ENCODE measurements at places on chromosomes 4 and X.

DNA sequence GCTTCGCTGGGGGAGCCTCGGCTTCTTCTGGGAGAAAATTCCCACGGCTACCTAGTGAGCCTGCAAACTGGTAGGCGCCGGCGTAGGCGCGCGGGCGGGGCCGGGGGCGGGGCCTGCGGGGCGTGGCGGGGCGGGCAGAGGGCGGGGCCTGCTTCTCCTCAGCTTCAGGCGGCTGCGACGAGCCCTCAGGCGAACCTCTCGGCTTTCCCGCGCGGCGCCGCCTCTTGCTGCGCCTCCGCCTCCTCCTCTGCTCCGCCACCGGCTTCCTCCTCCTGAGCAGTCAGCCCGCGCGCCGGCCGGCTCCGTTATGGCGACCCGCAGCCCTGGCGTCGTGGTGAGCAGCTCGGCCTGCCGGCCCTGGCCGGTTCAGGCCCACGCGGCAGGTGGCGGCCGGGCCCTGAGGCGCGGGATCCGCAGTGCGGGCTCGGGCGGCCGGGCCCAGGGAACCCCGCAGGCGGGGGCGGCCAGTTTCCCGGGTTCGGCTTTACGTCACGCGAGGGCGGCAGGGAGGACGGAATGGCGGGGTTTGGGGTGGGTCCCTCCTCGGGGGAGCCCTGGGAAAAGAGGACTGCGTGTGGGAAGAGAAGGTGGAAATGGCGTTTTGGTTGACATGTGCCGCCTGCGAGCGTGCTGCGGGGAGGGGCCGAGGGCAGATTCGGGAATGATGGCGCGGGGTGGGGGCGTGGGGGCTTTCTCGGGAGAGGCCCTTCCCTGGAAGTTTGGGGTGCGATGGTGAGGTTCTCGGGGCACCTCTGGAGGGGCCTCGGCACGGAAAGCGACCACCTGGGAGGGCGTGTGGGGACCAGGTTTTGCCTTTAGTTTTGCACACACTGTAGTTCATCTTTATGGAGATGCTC is at the start of gene HPRT1:
TSS of gene HPRT1 (plus strand) at position 161 of the 857 bp plus-strand sequence. CDS start at position 308, 147 bp downstream.
- DNase-seq: peak; percentile 38

- no peak for DNase-seq
Measured at GRCh38 chrX:40444133-40444532, 136.6 kb upstream of the ATP6AP2 start.

DNA sequence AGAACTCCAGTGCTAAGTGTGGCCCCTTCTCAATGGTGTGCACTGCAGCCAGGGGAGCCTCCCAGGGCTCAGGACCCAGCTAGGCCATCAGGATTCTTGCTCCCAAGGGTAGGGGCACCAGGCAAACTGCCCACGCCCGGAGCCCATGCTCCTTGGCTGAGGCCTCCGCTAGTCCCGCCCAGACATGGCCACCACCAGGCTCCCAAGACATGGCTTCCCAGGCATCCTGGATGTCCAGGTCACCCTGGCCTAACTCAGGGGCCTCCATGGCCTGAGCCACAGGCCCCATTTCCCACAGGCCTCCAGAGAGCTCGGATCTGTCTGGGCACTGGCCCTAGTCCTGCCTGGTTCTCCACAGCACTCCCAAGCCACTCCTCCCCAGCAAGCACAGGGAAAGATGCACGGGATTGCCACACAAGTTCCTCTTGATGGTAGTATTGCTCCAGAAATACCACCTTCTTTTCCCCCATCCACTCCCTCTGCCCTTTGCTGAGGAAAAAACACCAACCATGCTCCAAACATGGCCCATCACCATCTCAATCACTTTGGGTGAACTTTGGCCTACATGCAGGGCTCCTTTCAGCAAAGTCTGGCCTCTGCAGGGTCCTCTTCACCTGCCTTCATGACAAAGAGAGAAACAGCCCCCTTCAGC is 274.7 kb upstream of the AGTR2 start:
- DNase-seq: no peak

- no peak for DNase-seq
Measured at GRCh38 chr4:28562913-28563312, 1702.3 kb downstream of the STIM2 start.

GRCh38 chr4:127174616-127175015 is 458.1 kb upstream of the INTU start:
- DNase-seq: no peak

- no peak for DNase-seq
Measured at GRCh38 chr4:336893-337142, 796 bp upstream of the ZNF141 start.

- DNase-seq: no peak
Measured at GRCh38 chrX:131881194-131881593, 141.9 kb upstream of the STK26 start.

- DNase-seq: no peak
Measured at GRCh38 chrX:154908821-154909220, 22.7 kb downstream of the F8A1 start.

GRCh38 chr4:8451440-8452182 is 11.0 kb downstream of the TRMT44 start:
- no peak for DNase-seq

- no peak for DNase-seq
Measured at GRCh38 chr4:90994851-90995574, 867.8 kb downstream of the CCSER1 start.

- no peak for DNase-seq
Measured at GRCh38 chr4:41748074-41748570, 403 bp downstream of the PHOX2B start.

- DNase-seq: no peak
Measured at GRCh38 chrX:133191739-133192039, 26.5 kb downstream of the TFDP3 start.

- DNase-seq: no peak
Measured at GRCh38 chrX:38601866-38602265, 40.5 kb downstream of the TSPAN7 start.

DNA sequence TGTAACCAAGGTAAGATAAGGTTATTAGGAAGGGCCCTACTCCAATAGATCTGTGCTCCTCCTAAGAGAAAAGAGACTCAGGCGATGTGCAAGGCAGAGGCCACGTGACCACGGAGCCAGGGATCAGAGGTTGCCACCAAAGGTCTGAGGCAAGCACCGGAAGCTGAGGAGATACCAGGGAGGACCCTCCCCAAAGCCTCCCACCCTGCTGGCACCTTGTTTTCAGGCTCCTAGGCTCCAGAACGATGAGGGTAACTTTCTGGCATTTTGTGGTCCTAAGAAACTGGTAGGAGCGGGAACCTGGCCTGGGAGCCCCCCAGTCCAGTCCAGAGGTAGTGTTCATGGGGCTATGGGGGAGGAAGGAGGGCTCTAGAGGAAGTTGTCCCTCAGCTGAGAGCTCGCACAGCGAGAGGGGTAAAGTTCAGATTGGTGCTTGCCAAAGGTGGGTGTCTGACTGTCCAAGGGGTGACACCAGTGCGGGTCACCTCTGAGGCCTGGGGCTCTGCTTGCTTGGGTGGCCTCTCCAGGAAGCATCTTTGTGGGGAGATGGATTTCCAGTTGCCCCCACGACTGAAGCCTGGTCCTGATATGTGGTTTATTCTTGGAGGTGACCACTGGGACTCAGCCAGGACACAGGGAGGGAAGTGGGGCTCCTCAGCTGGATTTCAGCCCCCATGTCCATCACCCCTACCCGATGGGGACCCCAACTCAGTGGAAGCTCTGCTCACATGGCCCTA is 7.5 kb upstream of the LETM1 start:
- no peak for DNase-seq

DNA sequence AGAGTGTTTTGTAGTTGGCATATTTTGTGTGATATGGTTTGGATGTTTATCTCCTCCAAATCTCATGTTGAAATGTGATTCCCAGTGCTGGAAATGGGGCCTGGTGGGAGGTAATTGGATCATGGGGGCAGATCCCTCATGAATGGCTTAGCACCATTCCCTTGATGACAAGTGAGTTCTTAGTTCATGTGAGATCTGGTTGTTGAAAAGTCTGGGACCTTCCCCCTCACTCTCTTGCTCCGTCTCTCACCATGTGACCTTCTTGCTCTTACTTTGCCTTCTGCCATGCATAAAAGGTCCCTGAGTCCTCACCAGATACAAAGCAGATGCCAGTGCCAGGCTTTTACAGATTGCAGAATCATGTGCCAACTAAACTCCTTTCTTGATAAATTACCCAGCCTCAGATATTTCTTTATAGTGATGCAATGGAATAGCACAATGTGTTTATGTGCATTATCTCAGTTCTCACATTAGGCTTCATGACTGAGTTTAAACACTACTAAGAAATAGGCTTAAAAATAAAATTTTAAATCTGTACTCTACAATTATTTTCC is 1348.8 kb downstream of the STIM2 start:
- no peak for DNase-seq

- no peak for DNase-seq
Measured at GRCh38 chr4:143939528-143939927, 34.2 kb upstream of the GYPE start.

GRCh38 chr4:43394976-43395375 is 502.5 kb downstream of the GRXCR1 start:
- no peak for DNase-seq

- no peak for DNase-seq
Measured at GRCh38 chr4:114383067-114383466, 215.5 kb upstream of the UGT8 start.

- no peak for DNase-seq
Measured at GRCh38 chrX:18887825-18888212, 96.1 kb downstream of the PHKA2 start.

GRCh38 chr4:70687392-70687791 is 940 bp upstream of the UTP3 start:
- no peak for DNase-seq

- DNase-seq: no peak
Measured at GRCh38 chr4:1113311-1114009, at the start of gene RNF212. TSS of gene RNF212 (minus strand) at chr4:1113564. CDS start at chr4:1113464, 100 bp downstream.

DNA sequence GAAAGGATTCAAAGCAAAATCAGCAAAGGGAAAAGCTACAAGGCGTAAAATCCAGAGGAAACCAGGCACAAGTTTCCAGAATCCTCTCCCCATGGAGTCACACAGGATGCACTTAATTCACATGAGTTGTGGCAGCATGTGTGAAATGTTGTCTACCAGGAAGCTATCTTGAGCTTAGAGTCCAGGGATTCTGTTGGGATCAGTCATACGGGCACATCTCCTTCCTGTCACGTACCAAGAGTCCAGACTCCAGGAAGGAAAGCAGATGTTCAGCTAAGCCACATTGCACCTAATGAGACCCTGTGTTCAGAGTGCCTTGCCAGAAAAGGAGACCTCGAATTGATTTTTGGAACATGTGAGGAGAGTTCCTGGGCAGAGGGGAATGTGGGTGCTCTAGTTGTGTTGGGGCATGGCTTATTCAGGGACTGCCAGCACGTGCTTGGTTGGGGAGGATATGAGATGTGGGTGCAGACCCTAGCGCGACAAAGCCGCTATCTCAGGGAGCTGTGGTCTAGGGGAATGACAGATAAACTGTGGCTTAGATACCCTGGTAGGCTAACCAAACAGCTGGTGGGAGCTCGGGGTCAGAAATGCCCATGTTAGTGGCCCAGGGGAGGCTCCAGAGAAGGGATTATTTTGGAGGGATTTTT is 70.0 kb downstream of the EVC start:
- no peak for DNase-seq

GRCh38 chr4:138909587-138909986 is 106.0 kb upstream of the NOCT start:
- DNase-seq: no peak

DNA sequence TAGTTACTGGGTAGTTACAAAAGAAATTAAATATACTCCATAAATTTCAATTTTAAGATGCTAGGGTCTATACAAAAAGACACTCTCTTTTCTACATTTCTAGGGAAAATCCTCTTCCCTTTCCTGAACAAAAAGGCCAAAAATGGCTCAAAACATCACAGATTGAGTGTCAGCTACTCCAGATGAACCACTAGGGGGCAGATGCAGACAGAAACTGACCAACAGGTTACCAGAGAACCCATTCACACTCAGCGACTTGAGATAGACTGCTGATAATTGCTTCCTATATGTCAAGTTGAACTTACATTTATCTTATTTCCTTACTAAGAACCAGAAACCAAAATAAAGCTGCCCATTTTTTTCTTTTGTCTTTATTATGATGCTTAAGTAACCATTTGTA is 83.4 kb upstream of the MID1IP1 start:
- DNase-seq: peak; percentile 0

DNA sequence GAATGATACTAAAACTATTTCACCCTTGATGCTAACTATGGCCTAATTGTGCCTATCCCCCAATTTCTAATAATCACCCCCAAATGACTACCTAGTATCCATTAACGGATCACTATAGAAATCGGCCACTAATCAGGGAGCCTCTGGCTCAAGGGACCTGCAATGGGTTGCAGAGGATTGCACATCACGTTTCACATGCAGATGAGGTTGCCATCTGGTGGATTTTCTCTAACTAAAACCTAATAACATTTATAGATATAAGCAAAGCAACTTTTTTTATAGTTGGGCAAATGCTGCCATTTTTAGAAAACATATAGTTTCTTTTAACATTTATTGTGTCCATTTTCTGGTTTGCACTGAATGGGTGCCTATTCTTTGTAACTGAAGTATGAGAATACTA is 28.3 kb upstream of the ALG13 start:
- no peak for DNase-seq

GRCh38 chrX:34275699-34276098 is 143.6 kb upstream of the FAM47A start:
- DNase-seq: no peak

All from GM18507 (cell line).